RPMI8226 (cell line): ENCODE measurements at places on chromosomes 1 and 21.

DNA sequence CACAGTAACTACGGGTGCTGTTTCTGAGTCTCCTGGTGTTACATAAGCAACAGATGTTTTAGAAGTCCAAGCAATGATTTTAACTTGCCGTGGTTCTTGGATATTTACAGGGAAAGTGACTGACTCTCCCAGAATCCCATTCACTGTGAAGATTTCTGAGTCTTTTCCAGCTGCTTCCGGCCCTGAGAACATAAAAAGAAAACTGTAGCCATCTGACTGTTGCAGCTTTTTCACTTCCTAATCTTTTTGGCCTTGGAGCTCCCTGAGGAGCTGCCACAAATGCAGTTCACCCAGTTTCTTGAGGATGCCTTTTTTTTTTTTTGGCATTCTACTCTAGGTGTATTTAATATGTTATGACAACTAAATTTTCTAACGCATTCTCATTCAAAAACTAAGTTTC lies 13.7 kb downstream of the CD84 start:
- DNase-seq: no peak

DNA sequence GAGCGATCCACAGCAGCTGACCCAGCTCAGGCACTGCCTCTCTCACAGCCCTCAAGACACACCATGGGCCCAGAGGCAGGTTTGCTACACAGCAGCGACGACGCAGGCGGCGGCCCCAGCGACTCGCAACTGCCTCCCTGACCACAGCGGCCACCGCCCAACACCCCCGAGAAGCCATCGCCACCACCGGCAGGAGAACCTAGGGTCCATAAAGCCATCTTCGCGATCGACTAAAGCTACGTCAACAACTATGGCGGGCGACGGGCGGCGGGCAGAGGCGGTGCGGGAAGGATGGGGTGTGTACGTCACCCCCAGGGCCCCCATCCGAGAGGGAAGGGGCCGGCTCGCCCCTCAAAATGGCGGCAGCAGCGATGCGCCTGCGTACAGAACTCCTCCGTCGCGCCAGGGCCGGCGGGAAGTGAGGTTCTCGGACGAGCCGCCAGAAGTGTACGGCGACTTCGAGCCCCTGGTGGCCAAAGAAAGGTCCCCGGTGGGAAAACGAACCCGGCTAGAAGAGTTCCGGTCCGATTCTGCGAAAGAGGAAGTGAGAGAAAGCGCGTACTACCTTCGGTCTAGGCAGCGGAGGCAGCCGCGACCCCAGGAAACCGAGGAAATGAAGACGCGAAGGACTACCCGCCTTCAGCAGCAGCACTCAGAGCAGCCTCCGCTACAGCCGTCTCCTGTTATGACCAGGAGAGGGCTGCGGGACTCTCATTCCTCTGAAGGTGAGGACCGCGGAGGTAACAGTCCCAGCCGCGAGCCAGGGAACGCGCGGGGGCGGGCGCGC lies at the start of gene TOR1AIP1:
Gene TOR1AIP1, plus strand, starts transcription at position 33 of the 787 bp plus-strand sequence. Its CDS starts 218 bp downstream, at position 251.
- DNase-seq: peak; percentile 99

GRCh38 chr1:192564099-192564498 lies 11.5 kb upstream of the RGS1 start:
- DNase-seq: no peak

DNA sequence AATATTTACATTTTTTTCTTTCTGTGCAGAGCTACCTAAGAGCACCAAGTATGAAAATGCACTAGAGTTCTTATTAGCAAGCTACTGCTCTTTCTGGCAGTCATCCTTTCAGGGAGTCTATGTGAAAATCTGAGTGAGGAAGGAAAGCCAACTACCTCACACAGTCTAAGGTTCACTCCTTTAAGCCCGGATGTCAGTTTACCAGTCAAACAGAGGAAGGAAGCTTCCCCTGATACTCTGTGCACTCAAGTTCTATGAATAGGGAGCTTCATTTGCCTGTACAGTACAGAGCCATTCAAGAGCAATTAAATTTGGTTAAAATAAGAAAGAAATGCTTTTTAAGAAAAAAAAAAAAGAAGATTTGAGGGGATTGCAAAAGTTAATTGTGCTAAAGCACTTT lies 6.9 kb downstream of the COL11A1 start:
- no peak for DNase-seq

- no peak for DNase-seq
Observed at GRCh38 chr1:100584761-100585745, 47.1 kb downstream of the GPR88 start.
